MV-4-11 (cell line): ENCODE measurements at places on chromosomes 5 and 9.
A peak's percentile ranks its signal among the peaks of the same experiment; 100 is the strongest.

DNA sequence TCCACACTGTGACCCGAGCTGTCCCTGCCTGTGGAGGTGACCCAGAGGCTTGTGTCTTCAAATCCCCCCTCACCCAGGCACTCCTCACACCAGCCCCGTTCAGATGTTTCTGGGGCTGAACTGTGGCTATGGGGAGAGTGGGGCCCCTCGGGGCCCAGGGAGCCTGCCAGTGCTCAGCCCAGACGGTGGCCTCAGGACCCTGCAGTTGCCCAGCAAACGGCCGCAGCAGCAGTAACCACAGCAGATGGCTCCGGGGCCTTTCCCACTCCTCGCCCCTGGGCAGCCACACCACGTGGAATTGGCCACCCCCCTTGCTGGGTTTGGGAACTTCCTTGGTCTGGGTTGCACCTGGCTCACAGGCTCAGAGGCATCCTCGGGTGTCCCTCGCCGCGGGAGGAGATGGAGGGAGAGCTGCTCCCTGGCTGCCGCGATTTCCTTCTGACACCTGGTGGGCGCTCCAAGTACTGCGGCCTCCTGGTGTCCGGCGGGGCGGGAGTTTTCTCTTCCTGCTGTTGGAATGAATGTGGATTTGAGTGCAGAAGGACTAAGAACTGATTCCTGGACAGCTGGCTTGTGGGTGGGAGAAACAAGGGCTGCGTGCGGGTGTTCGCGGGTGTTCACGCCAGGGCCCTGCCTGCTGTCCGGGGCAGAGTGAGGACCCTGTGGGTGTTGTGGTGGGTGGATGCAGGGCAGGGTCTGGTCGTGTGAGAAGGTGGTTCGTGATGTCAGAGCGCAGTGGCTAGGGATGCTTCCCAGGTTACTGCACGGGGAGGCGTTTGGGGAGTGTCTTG lies 97.5 kb downstream of the COL5A1 start:
- peak; percentile 23 for DNase-seq

GRCh38 chr5:149405550-149406202 lies 26.6 kb upstream of the IL17B start:
- no peak for DNase-seq

DNA sequence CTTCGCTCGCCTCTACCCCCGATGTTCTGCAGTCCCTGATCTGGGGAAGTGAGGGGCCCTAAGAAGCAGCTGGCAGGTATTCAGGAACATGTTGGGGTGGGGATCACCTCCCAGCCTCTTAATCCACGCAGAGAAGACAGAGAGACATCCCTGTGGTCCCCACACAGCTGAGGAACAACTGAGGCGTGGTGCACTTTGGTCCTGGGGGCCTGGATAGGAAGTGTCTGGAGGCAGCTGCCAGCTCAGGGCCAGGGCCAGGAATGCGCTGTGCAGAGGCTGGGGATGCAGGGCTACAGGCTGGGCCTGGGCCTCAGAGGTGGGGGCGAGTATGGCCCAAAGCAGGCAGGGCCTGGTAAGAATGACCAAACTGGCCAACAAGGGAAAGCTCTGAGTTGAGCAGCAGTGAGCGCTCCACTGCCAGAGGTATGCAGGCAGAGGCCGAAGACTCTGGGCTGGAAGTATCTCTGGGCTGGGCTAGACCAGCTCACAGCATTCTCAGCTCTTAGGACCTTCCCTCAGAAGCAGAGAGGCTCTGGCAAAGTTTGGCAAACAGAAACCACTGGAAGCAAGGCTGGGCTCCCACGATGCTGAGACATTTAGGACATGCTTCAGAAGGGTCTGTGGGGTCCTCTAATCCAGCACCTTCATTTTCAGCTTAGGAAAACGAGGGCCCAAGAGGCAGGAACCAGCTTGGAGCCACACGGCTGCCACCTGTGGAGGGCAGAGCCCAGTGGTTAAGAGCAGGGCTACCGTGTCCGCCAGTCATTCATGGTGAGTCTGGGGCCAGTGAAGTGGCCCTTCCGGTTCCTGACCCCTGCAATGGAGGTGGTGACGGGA lies 174.4 kb downstream of the GAPVD1 start:
- DNase-seq: no peak

GRCh38 chr9:71767163-71767775 lies 1.0 kb downstream of the CEMIP2 start:
- no peak for DNase-seq

GRCh38 chr9:8762479-8763085 lies 963.0 kb upstream of the DMAC1 start:
- DNase-seq: no peak

DNA sequence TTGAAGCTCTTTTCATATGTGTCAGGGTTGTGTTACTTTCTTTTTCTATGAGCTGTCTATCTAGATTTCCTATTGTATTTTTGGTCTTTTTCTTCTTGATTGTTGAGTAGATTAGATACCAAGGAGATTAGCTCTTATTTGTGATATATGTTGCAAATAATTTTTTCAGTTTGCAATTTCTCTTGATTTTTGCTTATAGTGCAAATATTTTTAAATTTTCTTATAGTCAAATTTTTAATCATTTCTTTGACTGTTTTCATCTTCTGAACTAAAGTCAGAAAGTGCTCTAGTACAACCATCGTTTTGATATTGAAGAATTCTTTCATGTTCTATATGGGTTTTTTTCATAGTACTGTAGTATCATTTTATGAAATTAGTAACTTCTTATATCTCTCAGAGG lies 193.7 kb downstream of the OSTF1 start:
- DNase-seq: no peak

DNA sequence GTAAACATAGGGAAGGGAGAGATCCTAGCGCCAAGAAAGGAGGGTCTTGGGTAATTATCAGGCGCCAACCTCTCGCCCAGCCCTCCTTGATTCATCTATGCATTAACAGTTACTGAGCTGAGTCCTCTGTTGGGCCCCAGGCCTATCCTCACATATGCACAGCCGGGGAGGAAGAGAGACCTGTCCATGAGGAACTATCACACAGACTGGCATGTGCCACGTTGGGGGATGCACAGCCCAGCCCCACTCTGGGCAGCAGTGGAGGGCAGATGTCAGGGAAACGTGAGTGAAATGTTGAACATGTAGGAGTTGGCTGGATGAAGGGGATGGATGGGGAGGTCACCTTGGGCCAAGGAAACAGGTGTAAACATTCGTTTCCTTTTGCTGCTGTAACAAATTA lies 18.8 kb upstream of the ENHO start:
- no peak for DNase-seq

GRCh38 chr9:130467316-130467715 lies 22.6 kb downstream of the ASS1 start:
- DNase-seq: no peak

- DNase-seq: peak; percentile 50
These were observed 36.0 kb downstream of the POC5 start for GRCh38 chr5:75681125-75681830.

GRCh38 chr5:126723643-126724042 lies 53.3 kb upstream of the LMNB1 start:
- DNase-seq: no peak

GRCh38 chr5:15013654-15014463 lies 142.3 kb upstream of the ANKH start:
- peak; percentile 46 for DNase-seq

DNA sequence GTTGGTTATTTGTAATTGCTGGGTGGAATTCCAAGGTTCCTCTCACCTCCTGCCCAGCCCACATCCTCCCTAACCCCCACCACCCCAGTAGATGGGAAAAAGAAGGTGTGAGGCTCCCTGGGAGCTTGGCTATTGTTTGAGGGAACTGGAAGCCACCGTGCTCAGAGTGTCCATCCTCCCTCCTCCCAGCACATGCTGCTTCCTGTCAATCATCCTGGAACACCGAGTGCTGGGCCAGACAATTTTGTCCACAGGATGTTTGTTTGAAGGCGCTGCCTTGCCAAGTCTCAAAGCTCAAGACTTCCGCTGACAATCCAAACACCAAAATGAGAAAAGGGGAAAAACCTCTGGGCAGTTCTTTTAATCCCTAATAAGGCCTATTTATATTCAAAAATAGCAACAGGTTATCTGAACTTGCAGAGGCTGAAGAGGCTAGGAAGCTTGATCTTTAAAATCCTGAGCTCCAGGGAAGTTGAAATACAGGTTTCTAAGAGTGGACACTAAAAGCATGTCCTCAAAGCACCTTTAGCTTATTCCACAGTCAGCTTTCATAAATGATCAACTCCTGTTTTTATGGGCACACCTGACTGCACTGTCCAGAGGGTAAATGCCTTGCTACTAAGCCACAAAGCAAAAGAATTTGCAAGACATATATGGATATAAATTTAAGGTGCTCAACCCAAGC lies 286.7 kb downstream of the NFIB start:
- no peak for DNase-seq

DNA sequence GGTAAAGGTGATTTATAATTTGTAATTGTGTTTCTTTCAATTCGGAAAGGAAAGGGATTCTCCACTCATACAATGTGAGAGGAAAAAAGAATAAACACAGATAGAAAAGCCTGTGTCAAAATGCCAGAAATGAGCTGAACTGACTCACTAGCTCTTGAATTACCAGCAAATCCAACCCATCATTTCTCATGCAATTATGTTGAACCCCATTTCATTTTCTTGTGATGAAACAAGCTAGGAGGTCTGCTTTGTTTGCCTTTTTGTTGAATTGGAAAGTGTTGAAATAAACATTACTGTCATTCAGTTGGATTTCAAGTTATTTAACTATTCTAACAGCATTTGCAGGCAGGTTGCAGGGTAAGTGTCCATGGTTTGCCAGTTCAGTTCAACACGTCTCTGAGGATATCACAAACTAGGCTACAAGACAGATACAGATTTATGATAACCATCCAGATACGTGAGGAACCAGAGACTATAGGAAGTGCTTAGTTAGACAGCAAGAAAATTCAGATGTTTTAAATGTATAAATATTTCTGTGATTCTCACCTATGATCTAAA lies 547.2 kb downstream of the MAT2B start:
- DNase-seq: no peak

- DNase-seq: no peak
These were observed 21.6 kb downstream of the DMRT2 start for GRCh38 chr9:1071730-1072129.

DNA sequence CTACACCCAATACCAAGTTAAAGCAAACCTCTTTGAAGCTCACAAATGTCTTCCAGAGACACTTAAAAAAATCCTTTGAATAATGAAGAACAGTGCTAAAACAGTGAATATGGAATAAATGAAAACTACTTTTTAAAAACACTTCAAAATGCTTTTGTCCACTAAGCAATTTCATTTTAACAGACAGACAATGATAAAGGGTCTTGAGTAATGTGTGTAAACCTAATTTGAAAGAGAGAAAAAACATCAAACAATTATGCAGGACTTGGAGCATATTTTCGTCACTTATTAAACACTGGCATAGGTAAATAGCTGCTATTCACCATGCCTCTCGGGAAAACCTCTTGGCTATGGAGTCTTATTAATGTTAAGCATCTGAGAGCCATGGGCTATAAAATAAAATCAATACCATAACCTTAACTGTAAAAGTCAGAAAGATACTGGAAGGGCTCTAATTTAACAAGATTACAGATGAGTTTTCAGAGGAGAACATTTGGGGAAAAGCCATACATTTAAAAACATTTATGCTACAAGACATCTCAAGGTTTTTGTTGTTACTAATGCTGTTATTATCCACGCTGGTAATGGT lies 177.8 kb downstream of the NFIB start:
- no peak for DNase-seq

DNA sequence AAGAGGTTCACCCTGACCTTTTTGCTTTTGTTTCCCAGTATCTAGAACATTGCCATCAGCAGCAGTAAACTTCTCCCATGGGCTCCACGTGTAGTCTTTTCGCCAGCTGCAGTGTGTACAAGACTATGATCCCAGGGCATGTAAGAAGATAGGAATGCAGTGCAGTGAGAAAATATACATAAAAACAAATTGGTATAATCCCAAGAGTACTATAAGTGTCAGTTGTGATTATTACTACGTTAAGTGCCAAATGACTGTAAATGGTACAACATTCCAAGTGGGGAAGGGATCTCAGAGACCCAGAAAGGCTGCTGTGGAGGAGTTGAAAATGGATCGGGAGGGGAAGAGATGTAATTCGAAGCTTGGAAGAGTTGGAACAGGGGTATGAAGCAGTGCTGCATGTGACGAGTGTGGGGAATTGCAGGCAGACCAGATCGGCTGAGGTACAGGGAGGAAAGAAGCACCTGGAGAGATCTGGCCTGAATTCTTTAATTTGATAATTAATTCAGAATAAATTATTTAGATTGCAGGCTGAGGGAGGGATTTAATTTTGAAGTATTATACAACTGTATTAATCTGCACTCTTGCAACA lies 95.1 kb downstream of the FBXL7 start:
- DNase-seq: no peak

DNA sequence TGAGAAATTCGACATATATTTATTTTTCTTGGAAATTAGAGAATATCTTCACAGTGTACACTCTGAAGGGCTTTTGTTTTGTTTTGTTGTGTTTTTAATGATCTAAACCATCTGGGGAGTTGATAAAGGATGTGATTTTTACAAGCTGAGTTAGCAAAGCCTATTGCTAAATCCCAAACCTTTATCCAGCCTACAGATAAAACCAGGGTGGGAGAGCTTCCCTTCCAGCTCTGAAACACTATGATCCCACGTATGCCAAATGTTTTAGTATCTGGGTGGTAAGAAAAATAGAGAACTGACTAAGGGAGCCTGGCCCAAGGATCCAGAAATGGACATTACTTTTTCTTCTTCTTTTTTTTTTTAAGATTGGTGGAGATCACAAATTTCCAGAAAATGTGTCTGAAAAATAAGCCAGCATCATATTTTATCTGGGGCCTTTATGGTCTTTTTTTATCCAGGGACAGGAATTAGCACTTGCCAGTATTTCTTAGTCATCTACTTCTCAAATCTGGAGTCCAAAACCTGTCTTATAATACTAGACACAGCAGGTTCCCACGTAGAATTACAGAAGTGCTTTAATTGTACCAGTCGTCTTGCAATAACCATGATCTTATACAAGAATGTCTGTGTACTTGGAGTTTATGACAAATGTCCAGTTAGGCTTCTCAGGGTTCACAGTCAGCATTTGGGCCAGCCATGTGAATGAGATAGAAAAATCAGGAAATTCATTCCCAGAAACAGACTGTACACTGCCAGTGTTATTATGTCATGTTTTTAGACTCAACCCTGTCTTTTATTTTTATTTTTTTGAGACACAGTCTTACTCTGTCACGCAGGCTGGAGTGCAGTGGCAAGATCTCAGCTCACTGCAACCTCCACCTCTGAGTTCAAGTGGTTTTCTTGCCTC lies 290.8 kb upstream of the MPDZ start:
- no peak for DNase-seq

- no peak for DNase-seq
These were observed 158.3 kb downstream of the SNCAIP start for GRCh38 chr5:122470365-122470764.

DNA sequence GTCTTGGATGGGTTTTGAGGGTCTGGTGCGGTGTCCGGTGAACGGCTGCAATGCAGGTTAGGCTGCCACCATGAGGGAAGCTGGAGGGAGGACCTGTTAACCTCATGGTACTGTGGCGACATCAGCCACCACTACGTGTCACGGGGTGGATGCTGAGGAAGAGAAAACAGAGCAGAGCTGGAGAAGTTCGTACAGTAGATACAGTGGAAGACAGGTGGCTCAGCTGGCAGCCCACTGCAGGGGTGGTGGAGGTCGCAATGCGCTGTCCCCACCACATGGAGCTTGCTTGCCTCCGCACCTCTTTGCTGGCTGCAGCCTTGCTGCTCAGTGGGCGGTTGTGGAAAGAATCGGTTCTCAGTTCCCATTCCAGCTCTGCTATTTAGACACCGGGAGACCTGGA lies 2.8 kb downstream of the DCANP1 start:
- DNase-seq: peak; percentile 69
